Activated CD8-positive, alpha-beta memory T cell treated with anti-CD3 and anti-CD28 coated beads for 4 hours (primary cell): ENCODE measurements at places on chromosomes 3 and 15.
A peak's percentile ranks its signal among the peaks of the same experiment; 100 is the strongest.

GRCh38 chr15:89998923-89999675 lies 2.0 kb upstream of the ZNF710 start:
- no peak for DNase-seq

- no peak for DNase-seq
Measured at GRCh38 chr3:81339040-81339845, 422.2 kb downstream of the GBE1 start.

DNA sequence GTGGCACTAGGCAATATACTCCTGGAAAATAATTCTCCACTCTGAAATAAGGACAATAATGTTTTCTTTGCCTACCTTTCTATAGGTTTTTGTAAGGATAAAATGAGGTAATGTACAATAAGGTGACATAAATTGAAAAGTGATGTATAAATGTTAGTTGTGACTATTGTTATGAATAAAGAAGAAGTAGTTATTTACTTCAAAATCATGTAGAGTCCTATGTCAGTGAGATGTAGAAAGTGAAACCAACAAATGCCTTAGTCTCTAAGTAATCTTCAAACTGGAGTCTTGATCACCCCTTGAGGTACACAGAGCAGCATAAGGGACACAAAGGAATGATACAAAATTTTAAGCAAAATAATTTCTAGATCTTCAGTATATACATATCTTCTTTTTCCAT lies 60.3 kb upstream of the TP63 start:
- DNase-seq, result no peak

- no peak for DNase-seq
Measured at GRCh38 chr15:61075741-61076140, 153.4 kb downstream of the RORA start.

- DNase-seq, result no peak
Measured at GRCh38 chr3:43201581-43201980, 84.8 kb upstream of the SNRK start.

- no peak for DNase-seq
Measured at GRCh38 chr15:25932696-25933095, 69.6 kb upstream of the ATP10A start.

GRCh38 chr3:46846624-46847542 lies 16.4 kb downstream of the MYL3 start:
- DNase-seq, result no peak

GRCh38 chr3:44827196-44827595 lies 34.5 kb upstream of the TMEM42 start:
- no peak for DNase-seq

DNA sequence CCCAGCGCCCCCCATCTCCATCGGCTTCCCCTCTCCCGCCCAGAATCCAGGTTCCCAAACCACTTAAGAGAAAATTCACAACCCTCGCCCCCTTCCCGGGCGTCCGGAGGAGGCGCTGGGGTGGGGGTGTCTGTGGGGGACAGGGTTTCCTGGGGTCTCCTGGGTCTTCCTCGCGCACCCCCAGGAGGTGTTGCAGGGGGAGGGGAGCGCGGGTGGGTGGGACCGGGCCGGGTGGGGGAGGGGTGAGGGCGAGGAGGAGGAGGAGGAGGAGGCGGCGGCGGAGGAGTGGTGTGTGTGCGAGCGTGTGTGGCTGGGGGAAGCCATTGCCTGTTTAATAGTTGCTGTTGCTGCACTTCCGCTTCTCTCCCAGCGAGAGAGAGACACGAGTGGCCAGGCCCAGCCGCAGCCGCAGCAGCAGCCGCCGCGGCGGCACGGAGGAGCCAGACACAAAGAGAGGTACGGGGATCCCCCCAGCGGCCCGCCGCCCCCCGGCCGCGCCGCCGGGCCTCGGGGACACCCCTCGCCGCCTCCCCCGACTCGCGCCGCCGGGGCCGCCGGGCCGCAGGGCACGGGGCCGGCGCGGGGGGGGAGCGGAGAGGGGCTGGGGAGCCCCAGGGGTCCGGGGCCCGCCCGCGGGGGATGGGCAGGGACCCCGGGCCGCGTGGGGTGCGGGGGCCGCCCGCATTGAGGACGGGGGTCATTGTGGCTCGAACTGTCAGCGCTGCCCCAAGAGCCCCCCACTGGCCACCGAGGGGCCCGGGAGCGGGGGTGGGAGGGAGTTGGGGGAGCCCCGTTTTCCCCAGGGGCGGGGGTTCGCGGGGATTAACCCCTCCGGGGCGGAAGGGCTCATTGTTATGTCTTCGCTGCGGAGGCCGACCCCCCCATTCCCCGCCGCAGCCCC lies at the start of gene UBE2E1:
UBE2E1 (plus strand) TSS at position 323 of the 901 bp plus-strand sequence. CDS start 1,315 bp downstream, outside the sequence.
- DNase-seq, result peak; percentile 49

- DNase-seq, result no peak
Measured at GRCh38 chr3:134057654-134058110, 28.0 kb upstream of the SLCO2A1 start.
